ENCODE measurements at places on chromosomes 5 and 9.
A peak's percentile ranks its signal among the peaks of the same experiment; 100 is the strongest.

- no peak for DNase-seq
These were observed 2.5 kb downstream of the C5orf22 start for GRCh38 chr5:31534527-31535046.

- DNase-seq, result no peak
These were observed 19.2 kb upstream of the PLIN2 start for GRCh38 chr9:19146441-19147024.

DNA sequence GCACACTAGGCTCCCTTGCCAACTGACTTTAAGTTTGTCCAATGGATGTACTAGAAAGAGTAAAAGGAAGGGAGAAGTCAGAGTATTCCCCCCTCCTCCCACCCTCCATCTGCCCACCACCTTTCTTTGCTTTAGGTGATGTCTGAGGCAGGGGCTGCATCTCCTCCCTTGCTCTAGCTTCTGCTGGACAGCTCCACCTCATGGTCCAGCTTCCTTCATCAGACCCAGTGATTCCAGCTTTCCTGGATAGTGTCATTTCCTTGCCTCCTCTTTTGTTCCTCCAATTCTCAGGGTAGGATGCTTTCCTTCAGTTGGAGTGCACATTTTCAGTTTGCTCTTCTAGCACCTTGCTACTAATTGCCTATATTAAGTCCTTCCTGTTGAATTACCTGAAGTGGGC, 67.4 kb downstream of the RAD23B start:
- DNase-seq, result no peak

DNA sequence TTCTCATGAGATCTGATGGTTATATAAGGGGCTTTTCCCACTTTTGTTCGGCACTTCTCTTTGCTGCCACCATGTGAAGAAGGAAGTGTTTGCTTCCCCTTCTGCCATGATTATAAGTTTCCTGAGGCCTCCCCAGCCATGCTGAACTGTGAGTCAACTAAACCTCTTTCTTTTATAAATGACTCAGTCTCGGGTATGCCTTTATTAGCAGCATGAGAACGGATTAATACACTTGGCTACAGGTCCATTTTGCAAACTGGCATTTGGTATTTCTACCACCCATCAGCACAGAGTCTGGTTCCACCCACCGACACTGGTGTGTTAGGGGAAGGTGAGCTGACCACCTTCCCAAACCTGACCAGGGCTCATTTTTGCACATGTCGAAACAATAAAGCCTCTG, 47.9 kb upstream of the RARS1 start:
- no peak for DNase-seq

GRCh38 chr5:6732634-6733410, 19.6 kb downstream of the TENT4A start:
- DNase-seq, result no peak

DNA sequence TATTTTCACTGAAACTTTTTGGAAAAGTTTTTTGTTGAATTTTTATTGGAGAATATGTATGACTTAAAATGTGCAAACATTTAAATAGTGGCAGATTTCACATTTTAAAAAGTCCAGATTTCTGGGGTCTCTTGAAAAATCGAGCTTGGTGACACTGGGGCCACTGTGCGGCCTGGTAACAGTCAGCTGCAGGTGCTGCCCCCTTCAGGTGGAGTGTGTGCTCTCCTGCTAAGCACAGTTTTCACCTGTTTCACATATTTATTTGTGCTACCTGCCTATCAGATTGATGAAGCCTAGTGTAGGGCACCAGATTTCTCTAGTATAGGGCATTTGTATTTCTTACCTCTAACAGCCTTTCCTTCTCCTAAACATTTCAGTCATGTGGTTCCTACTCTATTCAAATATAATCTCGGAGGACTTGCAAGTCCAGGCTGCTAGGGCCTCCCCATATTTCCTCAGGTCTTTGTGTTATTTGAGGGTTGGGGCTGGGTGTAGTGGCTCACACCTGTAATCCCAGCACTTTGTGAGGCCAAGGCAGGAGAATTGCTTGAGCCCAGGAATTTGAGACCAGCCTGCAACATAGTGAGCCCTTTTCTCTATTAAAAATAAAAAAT, 95.8 kb upstream of the KLF9 start:
- peak; percentile 27 for DNase-seq

- DNase-seq, result no peak
These were observed 5.5 kb downstream of the ARHGEF37 start for GRCh38 chr5:149586708-149587318.

GRCh38 chr5:44640945-44641456, 167.7 kb upstream of the MRPS30 start:
- DNase-seq, result no peak

- no peak for DNase-seq
These were observed 34.5 kb downstream of the SLC46A2 start for GRCh38 chr9:112856200-112856599.

- no peak for DNase-seq
These were observed 14.2 kb upstream of the FOXB2 start for GRCh38 chr9:77005216-77005615.

GRCh38 chr5:108531367-108532128, 149.7 kb upstream of the FBXL17 start:
- DNase-seq, result no peak

GRCh38 chr5:139726248-139726647, 69.4 kb upstream of the PSD2 start:
- DNase-seq, result no peak

DNA sequence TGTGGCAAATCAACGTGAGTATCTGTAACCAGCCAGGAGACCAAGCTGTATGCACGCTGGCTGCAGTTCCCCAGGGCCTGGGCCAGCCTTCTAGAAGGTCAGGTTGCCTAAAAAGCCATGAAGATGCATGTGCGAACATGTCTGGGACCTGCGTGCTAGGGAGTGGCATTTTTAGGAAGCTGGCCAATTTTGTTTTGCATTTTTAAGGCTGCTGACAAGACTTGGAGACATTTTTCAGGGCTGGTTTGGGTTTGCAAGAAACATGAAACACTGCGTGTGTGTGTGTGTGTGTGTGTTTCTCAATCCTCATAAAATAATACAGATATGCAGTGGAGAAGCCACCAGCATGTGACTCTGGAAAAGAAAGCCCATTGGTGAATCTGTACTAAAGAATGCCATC, 5.1 kb downstream of the TGFBI start:
- no peak for DNase-seq

All from OCI-LY7 (cell line).